ENCODE measurements at places on chromosomes 6 and 20.

- DNase-seq = no peak
These were observed 2.2 kb downstream of the IBTK start for GRCh38 chr6:82245376-82245775.

GRCh38 chr6:116773886-116774285 lies 8.4 kb upstream of the FAM162B start:
- DNase-seq = no peak

GRCh38 chr20:48457193-48458002 lies 370.4 kb downstream of the PREX1 start:
- DNase-seq = no peak

DNA sequence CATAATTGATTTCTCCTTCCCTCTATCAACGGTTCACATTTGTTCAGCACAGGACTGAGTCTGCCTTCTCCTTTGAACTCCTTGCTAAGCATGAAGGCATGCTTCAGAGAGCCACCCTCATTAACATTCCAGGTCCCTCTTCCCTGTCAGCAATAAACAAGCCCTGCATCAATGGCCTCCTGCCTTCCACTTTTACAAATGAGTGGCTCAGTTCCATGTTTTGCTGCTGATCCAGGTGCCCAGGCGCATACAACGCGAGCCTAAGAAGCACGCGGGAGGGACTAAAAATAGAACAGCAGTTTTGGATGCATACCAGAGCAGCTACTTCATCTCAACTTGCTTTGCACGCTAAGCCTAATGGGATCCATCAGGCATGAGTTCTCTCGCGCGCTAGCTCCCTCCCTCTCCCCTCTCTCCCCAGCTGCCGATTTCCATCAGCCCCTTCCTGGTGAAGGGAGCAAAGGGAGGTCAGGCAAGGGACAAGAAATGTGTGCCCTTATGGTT lies 53.4 kb downstream of the TRAF3IP2 start:
- no peak for DNase-seq

DNA sequence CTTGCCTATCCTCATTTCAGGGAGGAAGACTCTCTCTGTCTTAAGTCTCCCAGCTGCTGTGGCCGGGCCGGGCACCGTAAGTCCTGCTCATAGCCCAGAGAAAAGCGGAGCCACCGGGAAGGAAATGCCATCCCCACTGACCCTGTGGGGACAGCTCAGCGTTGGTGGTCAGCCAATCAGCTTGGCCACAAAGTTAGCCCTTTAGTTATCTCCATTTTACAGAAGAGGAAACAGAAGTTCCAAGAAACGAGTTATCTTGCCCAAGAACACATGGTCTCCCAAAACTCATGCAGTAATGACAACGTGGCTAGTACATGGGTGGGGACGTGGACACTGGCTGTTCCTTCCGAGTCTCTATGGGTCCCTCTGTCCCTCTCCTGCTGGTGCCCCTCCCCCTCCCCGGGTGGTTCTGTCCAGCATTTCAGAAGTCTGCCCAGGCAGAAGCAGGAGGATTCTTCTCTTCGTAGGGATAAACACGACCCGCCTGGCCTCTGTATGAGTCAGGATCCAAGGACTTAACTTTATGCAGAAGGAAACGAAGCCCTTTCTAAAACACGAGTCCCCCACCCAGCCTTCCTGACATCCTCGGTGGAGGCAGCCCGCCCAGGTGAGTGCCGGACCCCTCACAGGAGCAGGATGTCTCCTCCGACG lies 273.8 kb downstream of the CDH4 start:
- DNase-seq = no peak

GRCh38 chr20:62535964-62536363 lies 60.2 kb upstream of the GATA5 start:
- no peak for DNase-seq
